ENCODE measurements at places on chromosomes 5 and 9.

GRCh38 chr9:105150991-105151685 lies 93.3 kb upstream of the SLC44A1 start:
- no peak for DNase-seq

DNA sequence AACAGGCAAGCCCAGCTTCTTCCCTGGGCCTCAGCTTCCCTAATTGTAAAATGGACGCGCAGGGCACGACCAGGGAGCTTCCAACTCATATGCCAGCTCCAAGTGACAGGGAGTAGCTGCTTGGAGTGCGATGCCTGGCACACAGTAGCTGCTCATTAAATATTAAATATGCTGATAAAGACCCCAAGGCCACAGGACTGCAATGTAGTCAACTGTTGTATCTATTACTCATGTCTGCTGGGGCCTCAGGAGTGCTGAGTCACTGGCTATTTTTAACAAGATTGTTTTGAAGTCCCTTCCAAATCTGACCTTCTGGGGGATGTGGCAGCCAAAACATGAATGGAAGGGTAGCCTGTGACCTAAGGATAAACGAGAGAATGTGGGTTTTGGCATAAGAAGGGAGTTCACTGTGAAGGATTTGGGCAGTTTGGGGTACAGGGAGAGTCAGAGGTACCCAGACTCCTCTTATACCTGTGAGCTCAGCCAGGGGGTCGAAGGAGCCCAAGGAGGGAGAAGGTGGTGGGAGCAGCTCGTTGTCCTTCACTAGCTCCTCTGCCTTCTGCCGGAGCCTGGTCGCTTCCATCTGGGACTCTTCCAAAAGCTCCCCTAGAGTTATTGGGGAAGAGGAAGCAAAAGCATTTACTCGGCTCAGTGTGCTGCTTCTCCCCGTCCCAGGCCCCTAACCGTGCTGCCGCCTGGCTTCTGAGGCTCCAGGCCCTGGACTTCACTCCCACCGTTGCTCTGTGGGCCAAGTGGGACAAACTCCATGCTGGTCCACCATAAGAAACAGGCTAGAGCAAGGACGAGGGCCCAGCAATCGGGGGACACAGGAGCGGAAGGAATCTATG lies 17.5 kb downstream of the TNIP1 start:
- peak; percentile 18 for DNase-seq

- DNase-seq = no peak
Observed at GRCh38 chr9:133396952-133397351, 20.8 kb downstream of the STKLD1 start.

GRCh38 chr9:103992938-103993579 lies 101.0 kb upstream of the SMC2 start:
- DNase-seq = no peak

DNA sequence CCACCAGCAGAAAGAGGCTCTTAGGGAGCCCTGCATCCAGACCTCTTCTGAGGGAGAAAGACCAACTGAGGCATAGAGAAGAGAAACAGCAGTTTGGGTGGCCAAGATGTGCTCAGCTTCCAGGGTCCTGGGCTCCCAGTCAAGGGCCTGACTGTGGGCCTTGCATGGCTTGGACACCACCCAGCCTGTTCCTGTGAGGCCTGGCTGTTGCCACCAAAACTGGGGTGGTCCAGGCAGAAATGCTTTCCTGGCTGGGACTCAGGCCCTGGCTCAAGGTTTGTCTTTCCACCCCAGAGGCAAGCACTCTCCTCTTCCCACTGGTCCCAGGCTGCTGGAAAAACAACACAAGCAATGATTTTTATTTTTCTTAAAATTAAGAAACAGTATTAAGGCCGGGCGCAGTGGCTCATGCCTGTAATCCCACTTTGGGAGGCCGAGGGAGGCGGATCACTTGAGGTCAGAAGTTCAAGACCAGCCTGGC lies 13.3 kb downstream of the MYOZ3 start:
- no peak for DNase-seq

- no peak for DNase-seq
Observed at GRCh38 chr9:26163931-26164330, 485.7 kb upstream of the TUSC1 start.

DNA sequence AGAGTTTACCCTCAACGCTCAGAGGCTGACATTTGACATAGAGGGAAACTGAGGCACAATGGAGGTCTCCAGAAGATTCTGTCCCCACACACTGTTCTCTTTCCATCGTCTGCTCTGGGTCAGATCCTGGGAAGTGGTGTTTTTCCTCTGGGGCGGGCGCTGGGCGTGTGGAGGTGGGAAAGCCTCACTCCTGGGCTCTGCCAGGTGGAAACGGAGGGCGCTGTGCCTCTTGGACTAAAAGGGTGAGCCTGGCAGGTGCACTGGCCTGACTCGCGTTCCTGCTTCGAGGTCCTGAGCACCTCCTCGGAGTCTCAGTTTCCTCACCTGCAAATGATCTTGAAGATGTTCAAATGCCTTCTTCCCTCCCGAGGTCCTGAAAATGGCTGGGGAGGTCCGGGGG lies 25.7 kb upstream of the FCN1 start:
- DNase-seq = no peak

DNA sequence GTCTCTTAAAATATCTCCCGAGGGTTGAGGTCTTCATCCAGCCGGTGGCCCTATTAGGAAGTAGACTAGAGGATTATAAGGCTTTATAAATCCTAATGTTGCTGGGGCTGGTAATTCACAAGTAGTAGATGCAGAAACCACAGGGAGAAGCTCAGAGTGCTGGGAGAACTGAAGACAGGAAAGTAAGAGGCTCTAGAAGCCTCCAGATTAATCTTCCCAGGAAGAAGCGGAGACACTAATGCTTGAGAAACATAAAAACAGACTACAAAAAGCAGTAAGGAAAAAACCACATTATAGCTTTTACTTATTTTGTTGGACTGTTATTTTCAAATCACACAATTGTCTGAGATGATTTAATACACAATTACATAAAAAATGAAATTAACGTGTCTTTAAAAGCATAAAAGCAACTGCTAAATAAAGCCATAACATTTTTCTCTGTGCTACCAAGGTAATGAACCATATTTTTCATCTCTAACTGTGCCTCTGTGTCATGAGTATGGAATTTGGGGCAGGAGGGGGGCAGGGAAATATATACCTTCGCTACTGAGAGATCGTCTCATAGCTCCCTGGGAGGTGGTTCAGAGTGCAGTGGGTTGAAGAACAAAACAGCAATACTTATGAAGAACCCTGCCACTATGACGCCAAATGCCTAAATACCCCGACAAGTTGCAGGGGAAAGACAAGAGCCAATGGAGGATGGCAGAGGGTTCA lies 806.2 kb upstream of the WWC1 start:
- no peak for DNase-seq

DNA sequence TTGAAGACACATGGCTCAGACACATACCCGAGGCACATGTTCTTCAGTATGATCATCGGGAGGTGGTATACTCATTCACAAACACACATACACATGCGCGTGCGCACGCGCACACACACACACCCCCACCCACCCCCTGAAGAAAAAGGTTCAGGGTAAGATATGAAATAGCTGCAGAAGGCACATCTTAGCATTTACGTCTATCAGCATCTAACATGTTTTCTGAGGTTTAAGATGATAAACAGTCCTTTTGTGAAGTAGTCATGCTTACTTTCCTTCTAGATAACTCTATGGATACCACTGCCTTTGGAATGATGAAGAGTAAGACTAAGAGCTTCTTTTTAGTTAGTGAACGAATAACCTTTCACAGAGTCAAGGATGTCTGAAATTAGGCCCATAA lies 105.1 kb upstream of the GNA14 start:
- DNase-seq = no peak

DNA sequence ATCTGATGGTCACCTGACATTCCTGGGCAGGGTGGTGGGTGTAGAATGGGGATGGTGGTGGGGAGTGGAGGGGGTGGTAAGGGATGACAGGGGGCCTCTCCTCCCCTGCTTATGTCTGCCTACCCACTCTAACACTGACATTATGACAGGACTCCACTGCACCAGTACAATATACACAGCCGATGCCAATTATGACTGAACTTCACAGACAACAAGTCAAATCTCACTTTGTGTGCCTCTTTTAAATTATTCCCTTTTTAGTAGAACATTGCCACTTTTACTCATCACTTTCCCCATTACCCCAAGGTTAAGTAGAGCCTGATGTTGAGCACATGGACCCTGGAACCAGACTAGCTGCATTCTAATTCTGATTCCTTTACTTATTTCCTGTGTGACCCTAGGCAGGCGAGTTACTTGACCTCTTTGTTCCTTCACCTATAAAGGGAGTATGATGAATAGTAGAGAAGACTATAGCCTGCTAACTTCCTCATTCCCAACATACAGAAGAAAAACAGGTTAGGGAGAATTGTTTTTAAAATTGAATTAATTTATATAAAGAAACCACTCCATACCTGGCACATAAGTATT lies 464.7 kb downstream of the DMRT2 start:
- DNase-seq = no peak

- no peak for DNase-seq
Observed at GRCh38 chr5:132013006-132013689, 1.7 kb upstream of the ACSL6 start.

DNA sequence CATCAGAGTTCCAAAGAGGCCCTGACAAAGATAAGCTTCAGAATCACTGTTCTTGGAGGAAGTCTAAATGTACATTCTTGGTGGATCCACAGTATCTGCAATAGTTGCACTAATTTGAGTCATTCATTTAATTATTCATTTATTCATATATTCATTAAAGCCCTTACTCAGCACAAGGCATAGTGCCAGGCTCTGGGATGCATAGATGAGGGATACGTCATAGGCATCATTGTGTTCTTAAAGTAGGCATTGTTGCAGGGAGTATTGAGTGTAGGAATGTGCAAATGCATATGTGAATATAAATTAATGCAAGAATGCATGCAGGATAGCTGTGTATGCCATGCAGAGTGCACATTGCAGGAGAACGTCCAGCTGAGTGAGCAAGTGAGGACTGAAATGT lies 100.7 kb downstream of the DRD1 start:
- DNase-seq = no peak

DNA sequence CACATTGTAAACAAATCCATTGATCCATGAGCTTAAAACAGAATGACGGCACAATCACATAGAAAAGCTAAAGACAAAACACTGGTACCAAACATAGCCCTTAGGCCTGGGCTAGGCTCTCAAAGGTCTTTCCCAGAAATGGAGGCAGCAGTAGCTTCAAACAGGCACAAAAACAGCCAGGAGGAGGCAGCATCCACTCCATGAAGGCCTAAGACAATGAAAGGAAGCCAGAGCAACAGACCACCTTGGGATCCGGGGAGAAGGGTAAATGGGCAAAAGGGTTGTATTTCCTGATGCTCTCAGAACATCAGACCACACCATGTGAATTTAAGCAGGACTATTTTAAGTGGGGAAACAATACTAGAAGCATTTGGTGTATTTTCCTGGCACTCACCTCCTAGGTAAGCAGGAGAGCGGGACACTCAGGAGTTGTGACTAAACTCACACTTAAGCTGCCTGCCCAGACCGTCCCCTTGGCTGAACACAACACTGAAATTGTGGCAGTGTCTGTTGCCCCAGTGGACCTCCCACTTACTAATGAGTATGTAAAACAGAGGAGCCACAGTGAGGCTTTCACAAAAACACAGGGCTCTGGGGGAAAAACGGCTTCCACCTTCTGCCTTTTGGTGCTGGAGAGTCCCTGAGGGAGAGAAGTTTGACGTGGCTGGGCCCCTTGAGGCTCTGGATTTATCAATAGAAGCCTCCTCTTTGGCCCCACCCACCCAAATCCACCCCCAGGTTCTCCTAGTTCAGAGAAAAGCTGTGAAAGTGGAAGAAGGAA lies 11.9 kb downstream of the GNPDA1 start:
- DNase-seq = no peak

DNA sequence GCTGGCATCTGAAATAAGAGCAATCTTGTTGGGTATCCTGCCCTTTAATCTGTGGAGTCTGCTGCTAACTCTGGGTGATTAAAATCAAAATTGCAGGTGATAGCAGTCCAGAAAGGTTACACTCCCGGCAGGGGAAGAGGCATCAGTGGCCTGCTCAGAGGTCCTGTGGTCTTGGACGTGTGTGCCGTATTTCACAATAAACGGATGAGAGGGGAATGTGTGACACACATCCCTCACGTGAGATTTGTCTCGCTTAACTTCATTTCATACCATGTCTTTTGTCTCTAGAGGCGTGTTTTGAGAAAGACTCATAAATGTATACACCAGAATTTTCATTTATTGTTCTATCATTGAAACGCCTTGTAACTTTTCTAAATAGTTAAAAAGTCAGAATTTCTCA lies 36.6 kb downstream of the FAM240B start:
- no peak for DNase-seq

DNA sequence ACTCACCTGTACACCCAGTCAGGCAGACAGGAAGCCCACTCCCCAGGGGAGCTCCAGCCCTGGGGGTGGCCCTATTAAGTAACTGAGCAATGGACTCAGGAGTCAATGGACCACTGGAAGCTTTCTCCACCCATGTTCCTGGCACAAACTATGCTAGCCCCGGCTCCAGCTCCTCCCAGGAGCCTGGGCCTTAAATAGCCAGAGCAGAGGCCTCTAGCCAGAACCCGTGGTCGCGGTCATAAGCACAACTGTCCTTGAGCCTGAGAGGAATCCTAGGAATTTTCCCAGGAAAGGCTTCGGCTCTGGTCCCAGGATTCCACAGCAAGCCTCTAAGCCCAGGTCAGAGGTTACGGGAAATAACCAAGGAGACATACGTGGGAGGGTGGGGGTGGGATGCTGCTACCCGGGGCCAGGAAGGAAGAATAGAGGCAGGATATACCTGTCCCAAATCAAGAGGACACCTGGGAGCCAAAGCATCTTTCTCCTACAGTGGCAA lies 5.5 kb downstream of the SEPTIN8 start:
- DNase-seq = no peak

DNA sequence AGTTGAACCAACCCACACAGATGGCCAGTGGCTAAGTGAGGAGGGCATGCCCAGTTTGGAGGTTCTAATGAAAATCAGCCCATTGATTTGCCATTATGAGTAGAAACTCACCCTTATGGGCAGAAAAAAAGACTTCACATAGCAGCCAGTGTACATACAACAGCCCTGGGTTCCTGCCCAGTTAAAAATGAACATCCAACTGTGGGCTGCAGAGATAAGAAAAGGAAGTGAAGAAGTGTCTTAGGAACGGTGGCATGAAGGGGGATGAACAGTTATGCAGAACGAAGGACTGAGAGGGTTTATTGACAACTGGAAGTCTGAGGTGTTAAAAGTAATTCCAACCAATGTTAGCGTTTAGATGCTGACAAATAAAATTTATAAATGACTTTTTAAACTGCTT lies 118.4 kb downstream of the MARCHF3 start:
- DNase-seq = no peak

GRCh38 chr5:36820900-36821299 lies 55.7 kb upstream of the NIPBL start:
- DNase-seq = no peak

GRCh38 chr5:124044613-124045012 lies 532.6 kb downstream of the CSNK1G3 start:
- no peak for DNase-seq

- DNase-seq = no peak
Observed at GRCh38 chr5:57938174-57938557, 455.6 kb upstream of the ACTBL2 start.

- no peak for DNase-seq
Observed at GRCh38 chr9:91334053-91334452, 27.7 kb downstream of the AUH start.
